ENCODE measurements at places on chromosomes 3 and 15.

DNA sequence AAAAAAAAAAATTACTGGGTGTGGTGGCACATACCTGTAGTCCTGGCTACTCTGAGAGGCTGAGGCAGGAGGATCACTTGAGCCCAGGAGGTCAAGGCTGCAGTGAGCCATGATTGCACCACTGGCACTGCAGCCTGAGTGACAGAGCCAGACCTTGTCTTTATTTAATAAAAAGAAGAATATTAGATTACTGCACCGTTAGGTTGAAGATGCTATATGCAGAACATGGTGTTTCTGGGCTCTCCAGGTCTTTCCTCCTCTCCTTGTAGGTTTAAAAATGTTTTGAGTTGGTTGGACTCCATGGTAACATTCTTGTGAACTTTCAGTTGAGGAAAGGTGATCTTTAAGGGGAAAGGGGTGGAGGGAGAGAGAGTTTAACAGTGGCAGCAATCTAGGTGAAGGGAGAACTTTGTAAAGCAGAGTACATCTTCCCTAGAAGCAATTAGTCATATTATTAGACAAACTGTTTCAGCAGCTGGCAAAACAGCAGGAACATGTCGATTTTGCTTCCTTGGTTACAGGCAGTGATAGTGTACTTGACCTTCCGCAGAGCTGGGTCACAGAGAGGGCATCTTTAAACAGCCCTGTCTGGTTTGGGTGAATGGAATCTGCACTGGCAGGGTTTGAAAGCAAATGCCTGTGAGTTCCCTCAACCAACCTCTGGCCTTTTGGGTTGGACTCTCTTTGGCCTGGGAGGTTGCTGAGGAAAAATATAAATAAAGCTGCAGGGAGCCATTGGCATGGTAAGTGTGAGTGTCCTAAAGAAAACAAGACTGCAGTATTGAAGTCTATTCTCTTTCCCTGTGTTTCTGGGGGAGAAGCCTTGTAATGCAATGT, 42.8 kb downstream of the NR2C2 start:
- peak; percentile 12 for DNase-seq

- no peak for DNase-seq
These were observed 213.7 kb upstream of the PLSCR5 start for GRCh38 chr3:146818866-146819265.

DNA sequence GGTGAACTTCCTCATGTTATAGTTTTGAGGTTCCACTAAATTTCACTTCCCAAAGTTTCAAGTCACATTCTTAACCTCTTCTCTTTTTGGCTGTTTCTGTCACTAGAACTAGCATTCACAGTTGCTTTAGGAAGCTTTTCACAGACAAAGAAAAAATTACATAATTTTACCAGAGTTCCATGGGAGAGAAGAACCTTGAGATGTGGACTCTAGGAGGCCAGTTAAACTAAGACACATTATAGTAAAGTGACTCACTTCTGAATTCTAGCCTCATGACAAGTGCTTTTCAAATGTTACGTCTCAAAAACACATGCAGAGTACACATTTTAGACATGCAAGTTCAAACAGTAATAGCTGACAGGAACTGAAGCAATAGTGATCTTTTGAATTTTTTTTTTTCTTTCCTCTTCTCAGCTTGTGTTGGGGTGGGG, 39.9 kb upstream of the LRTM1 start:
- peak; percentile 86 for DNase-seq

DNA sequence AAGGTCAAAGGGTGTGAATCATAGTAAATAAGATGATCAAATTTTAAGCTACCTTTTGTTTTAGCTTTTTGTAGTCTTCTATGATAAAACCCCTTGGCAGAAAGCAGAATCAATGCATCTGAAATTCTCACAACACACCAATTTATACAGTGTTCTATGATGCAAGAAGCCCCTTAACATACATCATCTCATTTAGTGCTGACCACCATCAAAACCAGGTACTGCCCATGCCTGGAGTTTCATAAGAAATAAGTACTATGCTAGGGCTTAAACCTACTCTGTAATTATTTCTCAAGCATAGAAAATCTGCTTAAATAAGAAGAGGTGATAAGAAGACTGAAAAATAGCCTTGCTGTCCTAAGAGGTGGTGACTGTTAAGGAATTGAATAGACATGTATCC, 67.6 kb downstream of the NBEAL2 start:
- no peak for DNase-seq

GRCh38 chr3:45191924-45192417, 34.1 kb downstream of the TMEM158 start:
- no peak for DNase-seq

DNA sequence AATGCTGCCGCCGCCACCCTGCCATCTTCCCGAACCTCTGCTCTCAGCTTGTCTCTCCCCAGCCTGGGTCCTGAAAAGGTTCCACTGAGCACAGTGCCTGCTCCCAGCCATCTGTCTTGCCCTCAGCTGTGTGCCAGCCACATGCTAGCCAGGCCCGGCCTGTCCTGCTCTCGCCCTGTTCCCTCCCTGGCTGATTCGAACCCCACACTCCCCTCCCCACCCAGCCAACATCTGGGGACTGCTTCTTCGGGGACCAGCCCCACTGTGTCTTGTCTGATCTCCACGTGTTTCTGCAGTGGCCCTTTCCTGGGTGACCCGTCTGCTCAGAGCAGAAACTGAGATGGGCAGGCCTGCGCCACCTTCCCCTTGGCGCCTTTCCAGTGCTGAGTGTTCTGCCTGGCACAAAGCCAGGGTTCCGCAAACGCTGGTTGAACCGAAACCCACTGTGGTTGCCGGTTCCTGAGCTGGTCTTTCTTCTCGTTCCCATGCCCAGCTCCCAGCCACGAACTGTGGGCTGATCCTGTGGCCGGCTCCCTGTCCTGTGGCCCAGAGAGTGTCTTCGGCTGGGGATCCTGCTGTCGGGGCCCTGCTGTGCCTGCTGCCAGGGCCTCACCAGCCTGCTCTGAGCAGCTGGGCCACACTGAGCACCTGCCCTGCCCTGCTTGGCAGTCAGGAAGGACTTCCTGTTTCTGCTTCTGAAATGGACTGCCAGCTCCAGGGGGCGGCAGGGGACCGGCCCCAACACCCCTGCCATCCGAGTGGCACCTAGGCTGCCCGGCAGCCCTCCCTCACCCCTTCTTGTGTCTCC, 62.7 kb upstream of the KLF13 start:
- no peak for DNase-seq

- DNase-seq = no peak
These were observed 3.2 kb upstream of the PLXND1 start for GRCh38 chr3:129609591-129610182.

GRCh38 chr15:76193934-76194333, 117.3 kb downstream of the ETFA start:
- no peak for DNase-seq

DNA sequence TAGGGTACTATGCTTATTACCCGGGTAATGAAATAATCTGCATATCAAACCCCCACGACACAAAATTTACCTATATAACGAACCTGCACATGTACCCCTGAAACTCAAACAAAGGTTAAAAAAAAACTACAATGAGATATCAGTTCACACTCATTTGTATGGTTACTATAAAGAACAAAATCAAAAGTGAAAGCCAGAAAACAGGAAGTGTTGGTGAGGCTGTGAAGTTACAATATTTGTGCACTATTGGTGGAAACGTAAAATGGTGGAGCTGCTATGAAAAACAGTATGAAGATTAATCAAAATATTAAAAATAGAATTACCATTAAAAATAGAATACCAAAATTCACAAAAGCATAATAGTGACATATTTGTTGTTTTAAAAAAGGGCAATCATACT, 128.9 kb downstream of the ZIC1 start:
- no peak for DNase-seq

DNA sequence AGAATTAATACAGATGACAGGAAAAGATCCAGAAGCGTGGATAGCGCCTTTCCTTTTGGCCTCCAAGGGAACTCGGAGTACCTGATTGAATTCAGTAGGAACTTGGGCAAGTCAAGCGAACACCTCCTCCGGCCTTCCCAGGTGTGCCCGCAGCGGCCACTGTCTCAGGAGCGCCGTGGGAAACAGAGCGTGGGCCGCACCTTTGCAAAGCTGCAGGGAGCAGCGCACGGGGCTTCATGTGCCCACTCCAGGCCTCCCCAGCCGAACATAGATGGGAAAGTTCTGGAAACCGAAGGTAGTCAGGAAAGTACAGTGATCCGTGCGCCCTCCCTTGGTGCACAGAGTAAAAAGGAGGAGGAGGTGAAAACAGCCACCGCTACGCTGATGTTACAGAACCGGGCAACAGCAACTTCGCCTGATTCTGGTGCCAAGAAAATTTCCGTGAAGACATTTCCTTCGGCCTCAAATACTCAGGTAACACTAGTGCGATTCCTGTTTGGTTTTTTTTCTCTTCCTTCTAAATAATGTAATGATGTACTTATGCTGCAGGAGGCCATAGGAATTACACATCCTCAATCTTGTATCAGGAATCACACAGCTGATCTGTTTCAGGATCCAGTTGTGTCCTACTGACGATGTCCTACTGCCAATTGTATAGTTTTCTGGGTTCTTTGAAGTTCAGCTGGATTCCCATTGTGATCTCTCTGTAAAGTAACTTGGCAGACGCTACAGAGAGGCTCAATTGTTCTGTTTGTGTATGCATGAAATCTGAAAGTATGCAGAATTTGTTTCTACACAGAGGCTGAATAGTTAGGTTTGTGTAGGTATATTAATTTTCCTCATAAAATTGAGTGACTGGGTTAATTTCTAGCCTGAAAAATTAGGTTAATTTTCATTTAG, 63.1 kb downstream of the CGNL1 start:
- DNase-seq = no peak

DNA sequence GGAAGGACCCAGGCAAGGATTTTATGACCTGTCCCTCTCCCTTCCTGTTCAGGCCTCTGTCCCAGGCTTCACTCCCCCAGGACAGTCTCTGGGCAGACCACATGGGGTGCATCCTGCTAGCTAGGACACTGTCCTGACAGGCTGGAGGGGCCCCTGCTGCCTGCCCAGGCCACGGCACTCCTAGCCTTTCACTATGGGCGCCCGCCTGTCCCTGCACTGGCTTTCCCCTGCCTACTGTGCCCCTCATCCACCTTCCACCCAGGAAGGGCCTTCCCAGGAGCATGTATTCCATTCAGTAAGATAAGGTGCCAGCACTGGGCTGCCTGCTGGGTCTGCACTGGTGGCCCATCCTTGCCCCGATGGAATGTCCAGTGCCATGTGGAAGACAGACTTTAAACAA, 145.3 kb downstream of the DNAJB8 start:
- no peak for DNase-seq

DNA sequence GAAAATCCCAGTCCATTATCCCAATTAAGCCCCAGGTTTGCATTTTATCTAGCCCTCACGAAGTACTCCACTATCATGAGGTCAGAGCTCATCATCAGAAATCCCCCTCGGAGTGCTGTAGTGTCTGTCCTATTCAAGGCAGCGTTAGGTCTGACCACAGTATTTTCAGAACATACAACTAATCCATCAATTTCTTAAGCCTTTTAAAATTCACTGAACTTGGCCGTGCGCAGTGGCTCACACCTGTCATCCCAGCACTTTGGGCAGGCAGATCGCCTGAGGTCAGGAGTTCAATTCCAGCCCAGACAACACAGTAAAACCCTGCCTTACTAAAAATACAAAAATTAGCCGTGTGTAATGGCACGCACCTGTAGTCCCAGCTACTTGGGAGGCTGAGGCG, 11.9 kb downstream of the VGLL4 start:
- DNase-seq = no peak

GRCh38 chr3:111333642-111334041, 208.4 kb upstream of the CD96 start:
- peak; percentile 35 for DNase-seq

DNA sequence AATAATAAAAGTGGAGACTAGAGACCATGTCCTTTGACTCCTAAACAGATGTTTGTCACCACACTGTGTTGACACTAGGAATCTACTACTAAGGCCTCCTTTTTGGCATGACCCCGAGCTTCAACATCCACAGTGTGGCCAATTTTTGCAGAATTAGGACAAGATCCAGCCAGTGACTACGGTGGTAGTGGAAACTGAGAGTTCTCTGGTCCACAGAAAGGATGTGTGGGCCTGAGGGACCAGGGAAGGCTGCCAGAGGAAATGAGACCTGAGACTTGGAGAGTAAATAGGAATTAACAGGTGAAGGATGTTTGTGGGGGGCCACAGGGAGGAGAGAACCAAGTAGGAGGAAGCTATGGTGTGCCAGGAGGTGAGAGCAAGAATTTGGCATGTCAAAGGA, 122.7 kb downstream of the CHCHD6 start:
- no peak for DNase-seq

DNA sequence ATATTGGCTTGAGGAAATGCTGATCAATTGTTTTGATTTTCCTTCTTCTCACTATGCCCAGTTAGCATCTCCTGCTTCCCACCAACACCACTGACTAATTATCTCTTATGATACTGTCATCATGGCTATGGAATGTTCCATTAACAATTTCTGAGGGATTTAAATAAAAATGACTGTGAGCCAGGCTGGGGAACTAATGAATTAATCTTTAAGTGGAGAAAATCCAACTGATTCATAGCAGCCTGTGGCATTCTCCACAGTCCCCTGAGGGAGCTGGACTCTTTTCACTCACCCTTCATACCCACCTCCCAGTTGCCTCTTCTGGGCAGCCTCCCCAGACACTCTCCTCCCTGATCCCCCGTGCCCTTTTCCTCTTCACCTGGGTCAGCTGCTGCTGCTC, 353.6 kb downstream of the CLSTN2 start:
- DNase-seq = no peak

DNA sequence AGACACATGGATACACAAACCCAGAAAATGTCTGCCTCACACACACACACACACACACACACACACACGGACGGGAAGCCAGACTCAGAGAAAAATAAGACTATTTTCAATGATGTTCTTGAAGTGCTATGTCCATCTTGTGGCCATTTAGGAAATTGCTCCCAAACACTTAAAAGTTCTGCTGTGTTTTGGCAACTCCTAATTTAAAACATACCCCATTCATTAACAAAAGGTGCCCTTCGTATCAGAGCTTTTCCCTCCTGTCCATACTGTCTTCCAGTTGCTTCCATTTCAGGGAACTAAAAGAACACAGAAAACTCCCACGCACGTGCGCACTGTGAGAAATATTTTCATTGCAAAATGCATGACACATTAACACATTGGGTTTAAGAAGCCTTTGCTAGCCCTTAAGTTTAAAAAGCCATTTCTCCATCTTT, 44.6 kb downstream of the SLC12A1 start:
- DNase-seq = peak; percentile 88

DNA sequence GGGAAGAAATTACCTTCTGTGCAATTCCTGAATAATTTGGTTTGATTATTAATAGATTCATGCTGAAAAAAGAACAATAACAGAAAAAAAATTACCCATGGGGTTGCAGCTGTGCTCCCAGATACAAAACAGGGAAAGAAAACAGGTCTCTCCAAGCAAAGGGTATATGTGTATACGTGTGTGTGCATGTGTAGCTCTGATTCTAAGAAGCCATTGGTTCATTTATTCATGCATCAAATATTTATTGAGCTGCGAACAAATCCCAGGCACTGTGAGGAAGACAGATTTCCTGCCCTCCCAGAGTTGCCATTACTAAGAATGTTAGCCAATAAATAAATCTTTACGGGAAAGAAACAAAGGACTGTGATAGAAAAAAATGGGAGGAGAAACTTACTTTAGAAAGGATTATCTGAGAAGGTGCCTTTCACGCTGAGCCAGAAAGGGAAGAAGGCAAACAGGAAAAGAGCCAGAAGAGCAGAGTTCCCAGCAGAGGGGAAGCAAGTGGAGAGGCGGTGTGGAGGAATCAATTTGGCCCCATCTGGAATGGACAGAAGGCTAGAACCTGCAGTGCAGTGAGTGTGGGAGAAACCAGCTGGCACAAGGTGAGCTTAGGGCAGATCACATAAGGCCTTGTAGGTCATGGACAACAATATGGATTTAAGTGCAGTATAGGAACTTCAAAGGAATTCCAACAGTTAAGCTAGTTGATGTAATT, 20.7 kb downstream of the CHL1 start:
- no peak for DNase-seq
